H9 (cell line): ENCODE measurements at places on chromosomes 5 and 9.

DNA sequence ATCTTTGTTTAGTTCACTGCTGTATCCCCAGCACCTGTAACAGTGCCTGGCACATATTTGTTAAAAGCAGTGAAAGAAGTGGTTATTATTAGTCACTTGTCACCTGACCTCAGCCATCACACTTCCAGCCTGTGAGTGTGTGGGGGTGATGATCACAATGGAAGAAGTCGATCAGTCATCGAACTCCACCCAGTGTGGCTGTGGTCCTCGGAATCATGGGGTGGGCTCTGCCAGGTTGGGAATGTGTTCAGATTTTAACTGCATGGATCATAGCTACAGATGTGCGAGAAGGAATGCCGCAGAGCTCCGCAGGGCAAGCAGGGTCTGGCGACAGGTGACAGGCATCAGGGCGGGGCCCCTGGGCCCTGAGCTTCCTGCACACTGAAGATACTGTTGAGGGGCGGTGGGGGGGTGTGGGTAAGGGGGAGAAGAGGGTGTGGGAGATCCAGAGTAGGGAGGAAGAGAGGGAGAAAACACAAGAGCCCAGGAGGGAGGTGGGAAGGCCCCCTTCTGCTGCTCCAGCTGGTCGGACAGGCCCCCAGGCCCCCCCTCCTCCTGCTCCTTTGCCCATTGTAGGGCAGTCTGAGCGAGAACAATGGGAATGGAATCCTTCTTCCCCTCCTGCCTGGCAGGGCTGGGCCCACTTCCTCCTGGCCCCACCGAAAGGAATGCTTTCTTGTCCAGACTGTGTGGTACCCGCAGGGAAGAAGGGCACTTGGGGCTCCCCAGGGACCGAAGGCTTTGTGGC lies 89.6 kb downstream of the SPRY4 start:
- peak overlapping the region; percentile 56; the same call in 2 of the 3 replicates for H3K4me3 ChIP-seq
- H3K27ac ChIP-seq = peak overlapping the region; percentile 44
- peaks cover 9% of the 10 kb centered on the region; the same call in 1 of the 2 replicates for H3K4me1 ChIP-seq
- DNase-seq = peak; percentile 85
- peaks cover 5% of the 10 kb centered on the region for H3K36me3 ChIP-seq
- H3K27me3 ChIP-seq = no peaks in the 10 kb centered on the region

DNA sequence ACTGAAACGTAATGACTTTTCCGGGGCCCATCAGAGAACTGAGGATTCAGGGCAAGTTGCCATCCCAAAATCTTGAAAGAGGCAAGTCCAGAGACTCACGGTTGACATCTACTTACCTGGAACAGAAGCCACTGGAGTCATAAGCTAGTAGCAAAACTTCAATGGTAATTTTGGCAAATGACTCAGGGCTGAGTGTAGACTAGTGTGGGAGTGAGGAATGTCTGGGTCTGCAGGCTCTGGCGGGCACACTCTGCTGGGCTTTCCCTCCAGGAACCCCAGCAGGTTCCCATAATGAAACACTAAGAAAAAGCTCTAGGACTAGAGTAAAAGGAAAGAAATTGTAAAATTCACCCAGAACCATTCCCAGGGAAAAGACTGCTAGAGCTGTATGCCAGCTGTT lies 122.9 kb upstream of the NFIL3 start:
- H3K27me3 ChIP-seq = no peaks in the 10 kb centered on the region
- no peak overlapping the region for H3K27ac ChIP-seq
- no peaks in the 10 kb centered on the region for H3K36me3 ChIP-seq
- H3K4me3 ChIP-seq = no peak overlapping the region
- H3K4me1 ChIP-seq = no peaks in the 10 kb centered on the region

- H3K4me1 ChIP-seq = no peaks in the 10 kb centered on the region; the same call in 1 of the 2 replicates
- DNase-seq = peak; percentile 86
- H3K27ac ChIP-seq = no peak overlapping the region
- no peaks in the 10 kb centered on the region for H3K27me3 ChIP-seq
- H3K4me3 ChIP-seq = no peak overlapping the region
- H3K36me3 ChIP-seq = no peaks in the 10 kb centered on the region
These were observed 6.6 kb downstream of the PCDH12 start for GRCh38 chr5:141951332-141951781.

DNA sequence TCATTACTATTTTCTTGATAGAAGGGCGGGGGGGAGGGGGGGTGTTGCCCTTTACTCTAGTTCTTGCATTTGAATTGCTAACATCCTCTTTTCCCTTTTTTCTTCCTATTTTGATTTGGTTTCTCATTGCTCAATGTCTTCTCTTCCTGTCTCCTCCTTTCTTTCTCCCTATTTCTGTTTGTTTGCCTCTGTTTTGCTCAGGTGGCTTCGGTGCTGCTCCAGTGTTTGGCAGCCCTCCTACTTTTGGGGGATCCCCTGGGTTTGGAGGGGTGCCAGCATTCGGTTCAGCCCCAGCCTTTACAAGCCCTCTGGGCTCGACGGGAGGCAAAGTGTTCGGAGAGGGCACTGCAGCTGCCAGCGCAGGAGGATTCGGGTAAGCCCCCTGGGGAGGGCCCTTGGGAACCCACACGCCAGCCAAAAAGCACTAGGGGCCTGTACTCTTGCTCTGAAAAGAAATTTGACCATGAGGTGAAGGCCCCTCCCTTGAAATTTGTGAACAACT lies 48.3 kb downstream of the FAM78A start:
- peaks cover 19% of the 10 kb centered on the region; the same call in 1 of the 2 replicates for H3K4me1 ChIP-seq
- H3K4me3 ChIP-seq = no peak overlapping the region
- H3K27me3 ChIP-seq = no peaks in the 10 kb centered on the region
- no peak for DNase-seq
- H3K27ac ChIP-seq = no peak overlapping the region
- peaks cover 48% of the 10 kb centered on the region for H3K36me3 ChIP-seq
